ENCODE measurements at places on chromosomes 5 and 9. TPM values are rescaled to one million over a fixed set of nuclear protein-coding genes. Genes with fewer than 3 reads are reported as not detected.

LURAP1L gene
- 11.3 TPM for total RNA-seq

DCTN4 gene
- 36.2 TPM for total RNA-seq

FOXI1 gene
- not detected for total RNA-seq

TRPM3 gene
- not detected for total RNA-seq

KCNV2 gene
- total RNA-seq, result not detected

CDX1 gene
- total RNA-seq, result not detected

CDO1 gene
- total RNA-seq, result 0.63 TPM

RGP1 gene
- total RNA-seq, result 12.1 TPM

PTPRD gene
- 2.0 TPM for total RNA-seq

OTP gene
- not detected for total RNA-seq

PCA3 gene
- total RNA-seq, result under 0.01 TPM

ORM1 gene
- not detected for total RNA-seq

GRIA1 gene
- not detected for total RNA-seq

NKD2 gene
- total RNA-seq, result 3.1 TPM

IGFBPL1 gene
- 0.25 TPM for total RNA-seq

PCDHGB4 gene
- total RNA-seq, result 20.1 TPM

PDLIM7 gene
- total RNA-seq, result 34.5 TPM

IL13 gene
- not detected for total RNA-seq

PCDHGA3 gene
- total RNA-seq, result 0.32 TPM
